SK-N-MC (cell line): ENCODE measurements at places on chromosomes 7 and 10.

DNA sequence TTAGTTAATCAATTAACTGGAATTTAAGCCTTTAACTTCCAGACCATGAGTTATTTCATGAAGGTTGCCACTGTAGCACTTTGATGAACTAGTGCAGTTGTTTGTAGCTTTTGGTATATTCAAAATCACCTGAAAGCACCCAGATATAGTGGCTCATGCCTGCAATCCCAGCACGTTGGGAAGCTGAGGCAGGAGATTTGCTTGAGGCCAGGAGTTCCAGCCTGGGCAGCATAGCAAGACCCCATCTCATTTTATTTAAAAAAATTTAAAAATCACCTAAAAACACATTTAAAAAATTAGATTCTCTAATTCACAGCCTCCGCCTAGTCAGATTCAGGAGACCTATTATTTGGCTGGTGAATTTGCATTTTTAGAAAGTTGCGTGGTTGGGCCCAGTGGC lies 9.0 kb downstream of the TBC1D12 start:
- no peak for DNase-seq

DNA sequence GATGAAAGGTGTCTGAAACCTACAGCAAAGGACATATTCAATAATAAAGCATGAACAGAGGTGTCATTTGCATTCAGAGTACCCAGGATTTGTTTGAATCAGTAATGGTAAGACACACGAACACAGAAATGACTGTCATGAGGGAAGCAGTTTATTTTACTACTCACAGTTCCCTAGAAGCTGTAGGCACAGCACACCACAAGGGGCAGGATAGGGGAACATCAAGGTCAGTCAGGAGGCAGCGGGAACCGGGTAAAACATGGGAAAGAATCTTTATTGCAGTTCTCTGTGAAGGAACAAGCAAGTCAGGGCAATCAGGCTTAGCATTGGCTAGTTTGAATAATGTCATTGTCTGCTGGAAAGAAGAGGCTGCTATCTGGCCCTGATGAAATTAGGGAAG lies 70.2 kb upstream of the PDSS1 start:
- DNase-seq = no peak

GRCh38 chr10:113053091-113053490 lies 103.0 kb downstream of the TCF7L2 start:
- DNase-seq = no peak

DNA sequence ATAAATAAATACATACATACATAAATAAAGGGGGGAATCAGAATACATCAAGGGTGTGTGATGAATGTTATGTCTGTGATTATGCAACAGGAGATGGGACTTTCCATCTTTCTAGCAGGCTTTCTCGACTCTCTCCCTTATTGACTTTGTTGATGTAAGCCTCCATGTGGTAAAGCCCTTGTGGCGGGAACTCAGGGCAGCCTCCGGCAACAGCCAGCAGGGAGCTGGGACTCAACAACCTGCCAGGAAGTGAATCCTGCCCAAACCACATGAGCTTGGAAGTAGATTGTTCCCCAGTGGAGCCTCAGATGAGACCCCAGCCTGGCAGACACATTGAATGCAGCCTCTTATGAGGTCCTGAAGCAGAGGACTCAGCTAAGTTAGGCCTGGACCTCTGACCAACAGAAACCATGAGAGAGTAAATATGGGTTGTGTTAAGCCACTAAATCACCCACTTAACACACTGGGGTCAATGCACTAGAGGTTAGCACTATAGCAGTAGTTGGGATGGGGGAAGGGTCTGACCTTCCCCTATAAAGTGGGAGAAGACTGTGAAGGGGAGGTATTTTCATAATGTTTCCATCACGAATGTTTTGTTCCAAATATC lies 104.0 kb downstream of the JCAD start:
- peak; percentile 32 for DNase-seq

GRCh38 chr10:18140149-18140956 lies at the start of gene CACNB2:
TSS of gene CACNB2 (plus strand) at chr10:18140424.
- DNase-seq = no peak

GRCh38 chr10:132972986-132973902 lies 30.9 kb upstream of the CFAP46 start:
- DNase-seq = no peak

- DNase-seq = no peak
These were observed 61.5 kb upstream of the ELMO1 start for GRCh38 chr7:37510043-37510634.

- DNase-seq = no peak
These were observed 101.5 kb upstream of the GPR26 start for GRCh38 chr10:123564631-123565030.

GRCh38 chr7:90459888-90460287 lies 9.6 kb upstream of the PTTG1IP2 start:
- no peak for DNase-seq

DNA sequence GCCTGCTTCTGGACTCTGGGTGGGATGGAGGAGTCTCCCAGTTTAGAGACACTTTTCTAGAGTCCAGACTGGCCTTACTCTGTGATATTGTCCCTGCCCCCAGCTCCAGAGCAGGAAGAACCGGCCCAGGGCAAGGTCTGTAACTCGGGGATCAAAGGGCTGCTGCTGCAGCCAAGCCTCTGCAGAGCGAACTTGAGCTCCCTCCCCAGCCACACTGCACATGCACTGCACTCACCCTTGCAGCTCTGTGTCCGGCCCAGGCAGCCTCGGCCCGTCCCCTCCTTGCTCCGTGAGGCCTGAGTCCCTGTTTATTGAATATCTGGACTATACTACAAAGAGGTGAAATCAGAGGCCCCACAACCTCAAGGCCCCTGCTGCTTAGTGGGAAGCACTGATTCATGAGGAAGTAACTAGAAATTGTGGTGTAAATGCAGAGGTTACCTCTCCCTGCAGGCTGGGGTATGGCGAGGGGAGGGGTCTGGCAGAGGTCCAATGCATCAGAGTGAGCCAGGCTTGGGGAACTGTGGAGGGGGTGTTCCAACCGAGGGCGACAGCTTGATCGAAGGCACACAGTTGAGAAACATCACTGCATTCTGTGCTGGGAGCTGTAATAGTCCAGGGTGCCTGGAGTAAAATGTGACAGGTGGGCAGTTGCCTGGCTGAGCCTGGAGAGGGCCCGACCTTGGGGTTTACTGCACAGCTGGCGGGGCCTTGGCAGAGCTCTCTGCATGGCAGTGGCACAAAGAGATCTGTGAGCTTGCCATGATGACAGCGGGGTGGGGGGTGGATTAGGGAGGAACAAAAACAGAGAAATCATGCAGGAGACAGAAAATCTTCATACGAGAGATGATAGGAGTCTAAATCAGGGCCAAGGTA lies 49.1 kb downstream of the AOC1 start:
- no peak for DNase-seq

GRCh38 chr7:2510909-2511768 lies 8.4 kb upstream of the LFNG start:
- DNase-seq = no peak

- no peak for DNase-seq
These were observed 27.9 kb upstream of the R3HCC1L start for GRCh38 chr10:98106531-98106930.

DNA sequence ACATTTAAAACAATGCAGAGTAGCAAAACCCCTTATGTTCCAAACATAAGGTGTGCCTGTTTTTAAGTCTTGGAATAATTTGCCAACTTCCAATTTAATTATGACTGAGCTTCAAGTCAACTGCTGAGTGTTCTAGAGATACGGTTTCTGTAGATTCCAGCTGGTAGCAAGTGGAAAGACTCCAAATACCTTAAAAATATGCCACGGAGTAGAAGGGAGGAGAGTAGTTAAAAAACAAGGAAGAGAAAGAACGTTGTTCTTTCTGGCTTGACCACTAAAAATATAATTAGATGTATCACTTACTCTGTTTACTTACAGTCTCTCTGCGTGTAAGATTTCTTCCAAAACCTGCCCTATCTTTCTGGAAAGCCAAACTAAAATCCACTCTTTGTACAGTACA lies 24.5 kb upstream of the ABLIM1 start:
- no peak for DNase-seq

- no peak for DNase-seq
These were observed 183.0 kb downstream of the RAPGEF5 start for GRCh38 chr7:22173685-22174573.

GRCh38 chr7:6658618-6659345 lies 21.7 kb downstream of the ZNF316 start:
- DNase-seq = no peak

GRCh38 chr10:6201516-6201975 lies 1.2 kb upstream of the PFKFB3 start:
- DNase-seq = no peak

GRCh38 chr7:6307762-6308161 lies 35.3 kb upstream of the CYTH3 start:
- DNase-seq = no peak

DNA sequence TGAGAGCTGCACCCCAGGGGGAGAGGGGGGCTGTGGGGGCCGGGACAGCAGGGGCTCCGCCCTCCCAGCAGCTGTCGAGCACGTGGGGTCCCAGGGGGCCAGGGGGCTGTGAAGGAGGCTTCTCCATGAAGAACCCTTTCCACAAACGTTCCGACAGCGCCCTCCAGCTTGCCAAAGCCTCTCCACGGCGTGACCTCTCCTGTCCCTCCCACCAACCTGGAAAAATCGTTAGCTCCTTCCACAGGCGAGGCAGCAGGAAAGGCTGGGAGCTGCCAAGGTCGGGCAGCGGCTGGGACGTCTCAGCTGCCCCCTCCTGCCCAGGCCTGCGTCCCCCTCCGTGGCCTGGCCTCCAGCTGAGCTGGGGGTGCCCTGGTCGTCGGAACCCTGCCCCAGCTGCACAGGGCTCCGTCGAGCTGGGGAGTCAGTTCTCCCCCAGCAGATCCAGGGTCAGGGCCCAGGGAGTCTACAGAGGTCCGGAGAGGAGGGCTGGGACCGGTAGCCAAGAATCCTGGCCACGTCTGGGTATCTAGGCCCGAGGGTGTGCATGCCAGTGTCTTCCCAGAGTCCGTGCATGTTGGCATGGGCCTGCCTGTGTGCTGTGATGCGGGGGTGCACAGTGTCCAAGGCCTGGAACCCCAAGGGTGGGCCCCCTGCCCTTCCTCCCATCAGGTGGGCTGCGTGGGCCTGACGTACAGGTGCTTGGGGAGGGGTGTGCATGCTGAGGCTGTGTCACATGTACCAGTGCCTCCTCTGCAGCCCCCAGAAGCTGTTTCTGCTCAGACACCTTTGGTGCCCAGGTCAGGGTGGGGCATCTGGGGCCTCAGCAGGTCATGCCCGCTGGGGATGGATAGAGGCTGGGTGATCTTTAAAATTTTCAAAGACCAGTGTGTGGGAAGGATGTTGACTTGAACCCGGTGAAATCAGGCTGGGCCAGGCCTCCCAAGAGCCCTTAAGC lies 66.5 kb downstream of the UNCX start:
- no peak for DNase-seq

DNA sequence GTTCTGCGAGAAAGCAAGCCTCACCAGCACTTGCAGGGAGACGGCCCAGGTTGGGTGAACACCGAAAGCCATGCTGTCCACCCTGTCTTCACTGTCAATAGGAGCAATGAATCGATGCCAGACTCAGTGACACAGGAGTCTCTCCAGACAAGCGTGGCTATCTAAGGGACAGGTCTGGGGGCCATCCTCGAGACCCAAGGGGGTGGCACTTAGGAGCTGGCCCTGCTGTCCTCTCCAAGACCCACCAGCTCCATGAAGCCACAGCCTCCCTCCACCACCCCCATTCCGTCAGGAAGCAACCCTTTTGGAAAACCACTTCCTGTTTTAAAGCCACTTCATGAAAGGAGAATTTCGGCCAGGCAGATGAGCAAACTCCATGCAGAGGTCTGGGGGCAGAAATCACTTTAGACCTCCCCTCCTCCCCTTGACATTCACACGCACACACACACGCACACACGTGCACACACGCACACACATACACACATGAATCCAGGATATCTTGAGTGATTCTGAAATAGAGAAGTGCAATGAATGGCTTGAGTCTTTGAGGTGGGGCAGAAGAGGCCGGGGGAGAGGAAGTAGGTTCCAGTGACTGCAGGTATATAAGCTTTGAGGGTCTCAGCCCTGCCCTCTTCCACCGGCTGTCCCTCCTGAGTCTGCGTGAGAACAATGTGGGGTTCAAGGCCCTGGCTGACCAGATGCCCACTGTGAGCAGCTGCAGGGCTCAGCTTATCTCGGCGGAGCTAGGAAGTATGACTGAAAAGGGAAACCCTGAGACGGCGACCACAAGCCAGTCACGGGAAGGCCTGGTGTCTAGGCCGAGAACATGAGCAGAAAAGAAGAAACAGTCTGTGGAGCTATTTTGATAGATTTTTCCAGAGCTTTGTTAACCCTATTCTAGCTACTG lies 25.0 kb downstream of the RGS10 start:
- no peak for DNase-seq

DNA sequence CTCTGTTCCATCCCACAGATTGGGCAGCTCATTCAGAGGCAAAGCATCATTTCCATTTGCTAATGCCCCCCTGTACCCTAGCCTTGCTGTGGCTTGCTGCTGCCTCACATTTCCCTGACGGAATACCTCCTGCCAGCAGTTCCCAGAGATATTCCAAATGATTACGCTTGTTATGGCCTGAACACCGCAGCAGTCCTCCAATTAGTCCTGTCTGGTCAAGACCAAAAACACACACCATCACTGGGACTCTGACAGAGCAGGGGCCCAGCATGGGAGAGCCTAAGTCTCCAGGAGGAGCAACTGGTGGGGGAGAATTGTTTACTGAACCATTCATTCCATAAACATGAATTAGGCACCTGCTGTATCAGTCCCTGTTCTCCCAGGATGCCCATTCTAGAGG lies 6.1 kb downstream of the OGDHL start:
- DNase-seq = no peak

DNA sequence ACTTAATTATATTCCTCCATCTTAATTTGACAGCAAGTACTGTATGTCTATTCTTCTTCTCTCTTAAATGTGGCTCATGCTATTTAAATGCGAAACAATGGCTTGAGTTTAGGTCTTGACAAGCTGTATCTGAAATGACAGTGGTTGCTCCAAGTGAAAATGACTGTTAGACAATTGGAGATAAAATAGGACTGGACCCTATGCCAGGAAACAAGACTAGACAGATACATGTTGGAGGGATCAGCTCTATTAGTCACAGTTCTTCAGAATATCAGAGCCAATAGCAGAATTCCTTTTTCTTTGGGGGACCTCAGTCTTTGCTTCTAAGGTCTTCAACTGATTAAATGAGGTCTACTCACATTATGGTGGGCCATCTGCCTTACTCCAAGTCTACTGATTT lies 25.8 kb downstream of the KIAA1217 start:
- no peak for DNase-seq
